ENCODE measurements at places on chromosomes 7 and 10.

DNA sequence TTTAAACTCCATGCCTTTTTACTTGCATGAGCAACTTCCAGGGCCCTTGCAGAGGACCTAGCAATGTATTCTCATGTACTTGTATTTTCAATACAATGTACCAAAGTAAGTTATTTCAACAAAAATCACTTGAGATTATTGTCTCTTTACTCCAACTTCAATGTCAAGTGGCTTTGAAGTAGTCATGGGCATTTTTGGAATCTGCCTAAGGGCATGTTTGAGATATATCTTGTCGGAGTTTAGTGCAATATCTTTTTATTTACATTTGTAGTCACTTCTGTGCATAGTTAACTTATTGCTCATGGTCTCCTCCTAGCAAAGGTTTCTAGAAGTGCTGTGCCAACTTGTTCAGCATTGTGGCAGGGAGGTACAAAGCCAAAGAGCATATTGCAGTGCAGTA, 508.7 kb upstream of the SEMA3D start:
- no peak for DNase-seq

DNA sequence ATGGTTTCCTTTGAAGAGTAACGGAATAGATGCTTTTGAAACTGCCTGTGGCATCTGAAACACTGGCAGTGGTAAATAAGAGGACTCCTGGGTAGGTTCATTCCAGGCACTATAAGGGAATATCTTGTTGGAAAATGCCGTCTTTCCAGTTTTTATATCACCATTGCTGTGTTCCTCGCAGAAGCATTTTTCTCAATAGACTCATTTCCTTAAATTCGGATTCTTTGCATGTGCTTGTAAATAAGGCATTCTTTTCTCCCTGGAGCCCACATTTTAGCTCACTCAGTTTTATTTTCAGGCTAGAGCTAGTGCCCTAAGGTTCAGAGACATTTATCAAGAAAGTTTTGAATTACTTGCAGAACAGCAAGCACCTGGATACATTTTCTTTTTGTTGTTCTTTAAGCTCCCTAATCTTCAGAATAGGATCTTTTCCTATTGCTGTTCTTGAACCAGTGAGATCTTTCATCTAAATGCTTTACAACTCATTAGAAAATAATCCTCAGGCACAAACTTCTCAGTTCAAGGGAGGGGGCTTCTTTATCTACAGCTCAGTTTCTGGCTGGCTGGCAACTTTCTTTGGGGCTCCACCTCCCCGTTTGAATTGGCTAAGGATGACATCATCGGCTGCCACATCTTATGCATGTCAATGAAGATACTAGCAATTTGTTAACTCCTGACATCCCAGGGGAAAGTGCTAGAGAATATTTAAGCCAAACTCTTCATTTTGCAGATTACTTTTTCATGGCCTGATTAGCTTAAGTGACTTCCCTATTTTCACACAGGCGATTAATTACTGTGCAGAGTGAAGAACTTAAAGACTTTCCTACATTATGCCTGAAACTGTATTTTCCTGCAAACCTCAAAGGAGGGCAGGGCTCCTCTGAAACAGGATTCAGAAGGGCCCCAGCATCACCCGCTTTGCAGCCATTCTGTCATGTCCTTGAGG, 133.7 kb upstream of the RSU1 start:
- DNase-seq = no peak

GRCh38 chr10:16509996-16510395, 11.7 kb downstream of the C1QL3 start:
- no peak for DNase-seq

GRCh38 chr7:141497391-141497790, 53.8 kb upstream of the AGK start:
- DNase-seq = no peak

DNA sequence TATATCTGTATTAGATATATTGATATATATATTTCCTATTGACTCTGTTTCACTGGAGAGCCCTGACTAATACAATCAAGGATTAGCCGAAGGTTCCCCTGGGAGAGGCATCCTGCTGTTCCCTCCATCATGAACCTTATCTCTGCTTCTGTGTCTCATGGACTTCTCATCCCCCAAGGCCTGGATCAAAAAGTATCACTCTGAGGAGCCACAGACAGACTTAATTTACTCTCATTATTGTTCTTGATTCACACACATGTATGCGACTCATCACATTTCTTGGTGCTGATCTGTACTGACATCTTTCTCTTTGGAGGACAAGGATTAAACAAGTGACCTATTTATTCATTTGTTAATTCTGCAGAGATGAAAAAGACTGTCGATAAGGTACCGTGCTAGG, 550.2 kb downstream of the KCNMA1 start:
- no peak for DNase-seq

All from NCI-H526 (cell line).